ENCODE measurements at places on chromosomes 1 and 21.

GRCh38 chr1:236029428-236029940 lies 35.4 kb downstream of the NID1 start:
- DNase-seq: no peak

GRCh38 chr1:186566140-186566855 lies 105.4 kb upstream of the PDC start:
- DNase-seq: no peak

DNA sequence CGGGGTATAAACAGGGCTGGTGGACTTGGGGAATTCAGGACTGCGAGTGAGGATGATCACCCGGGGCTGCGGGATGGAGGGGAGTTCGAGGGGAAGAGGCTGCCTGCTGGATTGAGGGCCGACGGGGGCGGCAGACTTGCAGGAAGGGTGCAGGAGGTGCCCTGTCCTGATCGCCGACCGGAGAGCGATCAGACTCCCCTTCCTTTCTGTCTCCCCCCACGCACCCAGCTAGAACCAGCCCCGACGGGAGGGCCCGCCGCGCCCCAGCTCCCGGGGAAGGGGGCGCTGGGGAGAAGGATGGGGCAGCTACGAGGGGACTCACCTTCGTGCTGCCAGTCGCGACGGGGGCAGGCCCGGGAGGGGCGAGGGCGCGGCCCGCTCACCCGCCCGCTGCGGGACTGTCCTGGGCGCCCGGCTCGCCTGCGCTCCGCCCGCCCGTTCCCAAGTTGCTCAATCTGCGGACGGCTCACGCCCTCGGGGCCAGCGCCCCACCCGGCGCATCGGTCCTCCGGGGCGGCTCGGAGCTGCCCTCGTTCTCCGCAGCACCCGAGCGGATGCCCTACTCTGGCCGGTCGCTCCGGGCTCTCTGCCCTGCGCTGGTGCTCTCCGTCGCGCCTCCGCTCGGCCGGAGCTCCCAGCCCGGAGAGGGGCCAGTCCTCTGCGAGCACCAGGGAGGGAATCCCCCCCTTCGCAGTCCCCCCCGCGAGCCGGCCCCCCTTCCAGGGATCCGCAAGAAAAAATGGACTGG lies at the start of gene RSPO1:
RSPO1 (minus strand) TSS at position 649 of the 748 bp plus-strand sequence. CDS start 5,231 bp downstream, outside the sequence.
- no peak for DNase-seq

DNA sequence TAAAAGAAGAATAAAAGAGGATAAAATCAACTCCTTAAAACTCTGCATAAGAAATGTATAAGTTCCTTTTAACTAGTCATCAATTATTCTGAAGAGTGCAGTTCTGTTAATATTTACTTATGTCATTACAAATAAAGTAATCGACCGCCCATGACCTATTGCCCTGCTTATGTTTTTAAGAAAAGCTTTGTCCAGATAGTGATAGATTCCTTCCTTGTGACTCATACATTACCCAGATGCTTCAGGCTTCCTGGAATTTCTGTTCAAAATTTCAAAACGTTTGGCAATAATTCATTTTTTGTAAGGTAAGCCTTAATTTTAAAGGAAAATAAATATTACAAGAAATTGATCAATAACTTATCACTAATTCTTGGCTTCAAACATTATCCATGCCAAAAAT lies 918.2 kb upstream of the ADGRL2 start:
- DNase-seq: no peak

GRCh38 chr1:225689882-225690459 lies 37.0 kb upstream of the ENAH start:
- no peak for DNase-seq

DNA sequence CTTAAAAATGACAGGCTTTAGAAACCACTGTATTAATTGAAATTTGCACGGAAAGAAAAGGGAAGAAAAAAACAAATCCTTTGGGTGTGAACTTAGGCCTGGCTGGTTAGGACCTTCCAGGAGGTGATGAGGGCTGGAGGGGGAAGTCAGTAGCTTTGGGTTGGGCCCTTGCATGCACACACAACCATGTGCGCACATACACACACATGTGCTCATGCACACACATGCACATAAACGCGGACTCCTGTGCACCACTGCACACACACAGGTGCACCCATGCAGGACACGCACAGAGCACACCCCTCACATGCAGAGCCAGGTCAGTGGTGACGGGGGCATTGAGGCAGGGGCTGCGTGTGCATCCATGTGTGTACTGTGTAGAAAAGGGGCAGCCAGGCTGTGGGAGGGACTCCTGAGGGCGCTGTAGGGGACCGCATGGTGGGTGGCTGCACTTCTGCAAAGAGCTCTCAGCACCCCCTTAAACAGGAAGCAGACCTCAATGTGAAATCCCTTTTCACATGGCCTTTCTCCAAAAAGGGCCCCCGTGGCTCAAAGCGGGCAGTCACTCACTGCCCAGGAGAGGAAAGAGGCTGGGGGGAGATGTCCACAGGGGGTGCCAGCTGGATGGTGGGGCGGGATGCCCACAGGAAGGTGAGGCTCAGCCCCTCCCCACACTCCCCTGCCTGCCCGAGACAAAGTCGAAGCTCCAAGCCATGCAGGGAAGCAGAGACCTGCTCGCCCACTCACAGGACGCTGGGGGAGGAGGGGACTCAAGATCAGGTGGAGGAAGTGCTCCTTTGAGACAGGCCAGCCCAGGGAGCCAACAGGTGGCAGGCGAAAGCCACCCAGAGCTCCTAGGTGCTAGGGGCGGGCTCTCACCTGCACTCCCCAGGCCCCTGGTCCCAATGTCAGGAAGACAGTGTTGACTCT lies 95.2 kb downstream of the ITPKB start:
- peak; percentile 76 for DNase-seq

DNA sequence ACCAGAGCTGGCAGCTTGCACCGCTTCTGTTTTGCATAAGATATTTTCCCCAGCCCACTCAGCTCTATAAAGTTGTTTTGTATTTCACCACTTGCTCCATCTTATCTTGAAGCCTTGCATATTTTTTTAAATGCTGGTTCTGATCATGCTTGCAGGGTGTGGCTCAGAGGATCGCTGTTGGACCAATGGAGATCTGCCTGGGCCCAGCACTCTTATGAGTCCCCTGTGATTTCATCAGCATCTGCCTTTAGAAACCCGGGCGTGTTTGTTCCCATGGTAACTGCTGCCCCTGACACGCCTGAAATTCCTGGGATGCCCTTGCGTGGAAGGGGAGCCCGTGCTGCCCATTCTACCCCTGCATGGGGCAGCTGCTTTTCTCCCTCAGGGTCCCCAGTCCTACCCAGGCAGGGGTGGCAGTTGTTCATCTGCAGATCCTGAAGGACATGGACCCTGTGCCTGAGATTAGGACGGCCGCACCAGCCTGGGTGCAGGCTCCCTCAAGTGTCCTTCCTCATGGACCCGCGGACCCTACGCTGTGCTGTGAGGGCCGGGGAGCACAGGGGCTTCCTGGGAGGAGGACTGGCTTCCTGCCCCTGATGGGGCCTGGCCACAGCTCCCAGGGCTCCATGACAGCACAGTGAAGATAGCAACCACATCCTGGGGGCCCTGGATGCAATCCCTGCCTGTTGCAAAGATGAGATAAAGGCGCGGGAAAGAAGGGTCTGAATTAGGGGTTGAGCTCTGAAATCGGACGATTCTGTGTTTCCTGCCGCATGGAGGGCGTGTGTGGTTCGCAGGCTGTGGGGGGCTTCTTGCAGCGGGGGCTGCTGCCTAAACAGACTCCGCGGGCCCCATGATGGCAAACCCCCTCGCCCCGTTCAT lies 226.5 kb downstream of the SDCCAG8 start:
- no peak for DNase-seq

DNA sequence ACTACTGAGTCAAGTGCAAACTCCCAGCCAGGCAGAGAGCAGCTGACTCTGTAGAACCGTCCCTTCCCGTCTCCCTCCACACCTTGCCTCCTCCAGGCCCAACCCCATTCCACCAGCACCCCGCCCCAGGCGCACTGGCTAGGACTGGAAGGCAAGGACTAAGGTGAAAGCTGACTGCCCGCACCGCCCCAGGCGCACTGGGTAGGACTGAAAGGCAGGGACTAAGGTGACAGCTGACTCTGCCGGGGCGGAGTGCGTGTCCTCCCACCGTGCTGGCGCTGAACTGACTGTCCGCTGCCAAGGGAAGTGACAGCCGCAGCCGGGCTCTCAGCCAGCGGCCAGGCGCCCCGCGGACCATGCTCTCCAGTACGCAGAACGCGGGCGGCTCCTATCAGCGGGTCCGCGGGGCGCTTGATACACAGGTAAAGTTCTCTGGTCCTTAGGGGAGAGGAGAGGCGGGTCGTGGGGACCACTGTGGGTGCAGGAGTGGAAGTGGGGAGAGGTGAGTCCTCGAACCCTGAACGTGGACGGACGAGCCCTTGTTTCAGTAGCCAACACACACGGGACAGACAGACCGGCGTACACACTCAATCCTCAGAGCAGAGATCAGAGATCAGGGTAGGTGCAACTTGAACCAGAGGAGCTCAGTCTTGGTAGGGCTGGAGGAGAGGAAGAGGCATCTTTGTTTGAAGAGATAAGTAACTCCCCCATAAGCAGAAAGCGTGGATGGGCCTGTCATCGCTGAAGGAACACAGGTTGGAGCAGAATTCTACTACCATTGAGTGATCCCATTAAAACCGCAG lies 58.0 kb downstream of the RBM11 start:
- no peak for DNase-seq

- no peak for DNase-seq
Observed at GRCh38 chr1:7255303-7256058, 470.2 kb downstream of the CAMTA1 start.

DNA sequence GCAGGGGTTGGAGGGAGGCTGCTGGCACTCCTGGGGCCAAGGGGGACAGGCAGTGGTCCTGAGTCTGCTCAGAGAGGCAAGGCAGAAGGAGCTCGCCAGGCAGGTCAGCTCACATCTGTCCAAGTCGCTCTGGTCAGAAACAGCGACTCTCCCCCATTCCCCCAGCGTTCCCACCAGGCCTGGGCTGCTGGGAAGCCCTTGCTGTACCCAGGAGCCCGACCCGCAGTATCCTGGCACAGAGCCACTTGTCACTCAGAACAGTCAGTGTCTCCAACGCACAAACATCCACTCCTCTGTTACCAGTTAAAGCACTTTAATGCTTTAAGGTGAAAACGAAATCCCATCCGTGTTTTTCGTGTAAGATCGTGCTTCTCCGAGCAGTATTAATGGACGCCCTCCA lies 16.6 kb upstream of the CCDC27 start:
- no peak for DNase-seq

DNA sequence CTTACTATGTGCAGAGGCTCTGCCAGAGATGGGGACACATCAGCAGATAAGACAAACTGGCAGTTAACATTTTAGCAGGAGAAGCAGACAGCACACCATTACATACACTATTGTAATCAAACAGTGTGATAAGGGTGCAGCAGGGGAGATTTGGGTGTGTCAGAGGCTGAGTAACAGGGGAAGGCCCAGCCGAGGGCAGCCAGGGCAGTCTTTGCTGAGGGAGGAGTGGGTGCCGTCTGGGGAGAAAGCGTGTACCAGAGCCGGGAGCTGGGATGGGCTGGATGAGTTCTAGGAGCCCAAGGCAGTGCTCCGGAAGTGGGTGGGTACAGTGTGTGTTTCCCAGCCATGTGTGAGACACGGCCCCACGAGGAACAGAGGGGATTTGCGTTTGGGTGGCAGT lies 31.2 kb downstream of the KCNA10 start:
- no peak for DNase-seq

DNA sequence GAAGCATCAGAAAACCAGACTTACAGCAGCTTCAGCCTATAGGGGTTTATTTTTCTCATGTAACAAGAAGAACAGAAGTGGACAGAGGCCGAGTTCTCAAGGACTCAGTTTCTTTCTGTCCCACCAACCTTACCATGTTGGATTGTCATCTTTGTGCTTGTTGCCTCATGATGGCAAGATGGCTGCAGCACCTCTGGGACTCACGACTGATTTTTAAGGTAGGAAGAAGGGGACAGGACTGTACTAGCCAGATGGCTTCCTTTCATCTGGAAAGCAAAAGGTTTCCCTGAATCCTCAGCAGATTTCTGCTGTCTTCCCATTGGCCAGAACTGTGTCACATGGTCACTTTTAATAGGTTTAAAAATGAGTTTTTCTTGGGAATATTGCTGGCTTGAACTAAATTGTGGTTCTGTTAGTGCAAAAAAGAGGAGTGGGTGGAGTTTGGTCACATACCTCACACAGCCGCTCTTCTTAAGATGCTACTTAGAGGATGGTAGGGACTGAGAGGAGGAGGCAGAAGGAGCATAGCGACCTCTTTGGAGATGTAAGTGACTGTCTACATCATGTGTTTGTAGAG lies 48.1 kb upstream of the ENAH start:
- DNase-seq: no peak

- DNase-seq: no peak
Observed at GRCh38 chr1:185668013-185668412, 66.2 kb upstream of the HMCN1 start.

GRCh38 chr1:112263042-112263441 lies 133.0 kb upstream of the CTTNBP2NL start:
- no peak for DNase-seq

DNA sequence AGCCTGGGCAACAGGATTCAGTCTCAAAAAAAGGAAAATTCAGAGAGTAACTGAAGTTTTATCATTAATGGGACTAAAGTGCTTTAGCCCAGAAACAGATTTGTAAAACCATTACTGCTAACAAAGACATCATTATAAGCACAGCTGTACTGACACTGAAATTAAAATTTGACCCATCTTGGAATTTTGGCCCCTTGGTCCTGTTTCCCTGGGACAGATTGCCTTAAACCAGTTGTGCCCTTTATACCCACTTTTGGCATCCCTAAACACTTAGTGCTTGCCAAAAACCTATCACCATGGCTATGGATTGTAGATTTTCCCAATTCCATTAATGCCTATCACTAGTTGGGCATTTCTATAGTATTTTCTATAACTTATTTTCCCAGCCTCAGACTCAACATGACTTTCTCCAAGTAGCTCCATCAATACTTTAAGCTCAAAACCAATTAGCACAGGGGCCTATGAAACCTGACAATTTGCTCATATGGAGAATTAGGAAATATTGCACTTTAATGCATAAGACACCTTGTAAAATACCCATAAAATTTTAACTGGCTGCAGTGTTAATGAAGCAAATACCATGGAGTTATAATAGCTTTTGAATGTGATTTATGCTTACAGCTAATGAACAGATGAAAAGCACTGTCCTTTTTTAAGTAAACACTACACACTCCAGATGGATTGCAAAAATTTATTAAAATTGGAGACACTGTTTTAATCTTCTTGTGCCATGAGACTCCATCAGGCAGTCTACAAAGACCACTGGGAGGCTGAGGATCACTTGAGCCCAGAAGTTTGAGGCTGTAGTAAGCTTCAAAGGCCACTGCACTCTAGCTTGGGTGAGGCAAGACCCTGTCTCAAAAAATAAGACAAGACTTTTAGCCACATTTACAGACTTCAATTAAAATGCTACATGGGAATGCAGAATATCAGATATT lies 4.3 kb downstream of the GAS5 start:
- no peak for DNase-seq

DNA sequence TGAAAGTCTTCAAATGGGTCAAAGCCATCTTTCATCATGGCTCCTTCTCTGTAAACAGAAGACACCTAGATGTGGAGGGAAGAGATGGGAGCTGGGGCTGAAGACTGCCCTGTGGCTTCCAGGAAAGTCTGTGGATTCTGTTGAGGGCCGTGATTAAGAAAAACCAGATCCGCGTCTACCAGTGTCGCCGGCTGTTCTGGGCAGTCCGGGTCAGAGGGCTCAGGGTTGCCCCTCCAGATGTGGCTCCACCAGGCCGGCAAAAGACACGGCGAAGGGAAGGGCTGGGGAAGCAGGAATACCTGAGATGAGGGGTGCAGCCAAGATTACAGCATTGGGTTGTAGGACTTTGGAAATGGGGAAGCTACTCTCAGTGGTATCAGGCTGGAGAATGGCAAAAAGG lies 162.6 kb downstream of the RHOU start:
- no peak for DNase-seq

All from activated effector memory CD4-positive, alpha-beta T cell treated with anti-CD3 and anti-CD28 coated beads, Interleukin-2, amount 50 U/mL, for 16 hours (primary cell).